ENCODE measurements at places on chromosomes 13 and 19.
A peak's percentile ranks its signal among the peaks of the same experiment; 100 is the strongest.

DNA sequence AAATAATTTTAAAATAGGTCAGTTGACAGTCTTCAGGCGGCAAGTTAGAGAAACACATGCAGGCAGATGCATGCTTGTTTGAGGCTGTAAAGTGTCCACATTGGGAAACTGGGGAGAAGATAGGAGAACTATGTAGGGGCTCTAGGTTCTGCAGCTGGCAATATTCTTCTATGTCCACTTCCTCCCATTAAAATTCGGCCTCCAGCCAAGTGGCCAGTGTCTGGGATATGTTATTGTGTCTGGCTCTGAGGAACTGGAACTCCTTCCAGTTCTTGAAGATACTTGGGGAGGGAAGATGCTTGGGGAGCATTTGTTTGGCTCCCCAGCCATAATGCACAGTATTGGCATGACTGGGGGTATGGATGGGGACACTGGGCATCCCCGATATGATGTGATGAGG lies 20.9 kb upstream of the KLF2 start:
- DNase-seq = no peak

- no peak for DNase-seq
Measured at GRCh38 chr13:31435536-31435935, 235.8 kb downstream of the B3GLCT start.

DNA sequence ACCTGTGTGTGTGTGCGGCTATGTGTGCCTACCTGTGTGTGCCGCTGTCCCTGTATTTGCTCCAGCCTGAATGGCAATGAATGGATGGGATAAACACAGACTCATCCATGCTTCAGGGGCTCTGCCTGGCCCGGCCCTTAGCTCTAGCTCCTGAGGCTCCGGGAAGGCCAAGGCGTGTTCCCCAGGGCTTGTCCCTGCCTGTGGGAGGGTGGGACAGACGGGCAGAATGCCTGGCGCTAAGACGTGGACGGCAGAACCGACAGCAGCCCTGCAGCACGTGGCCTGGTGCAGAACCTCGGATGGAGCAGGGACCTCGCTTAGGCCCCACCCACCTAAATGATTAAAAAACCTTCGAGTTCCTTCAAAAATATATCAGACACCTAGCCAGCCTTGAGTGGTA lies 57.8 kb upstream of the C13orf46 start:
- DNase-seq = no peak

DNA sequence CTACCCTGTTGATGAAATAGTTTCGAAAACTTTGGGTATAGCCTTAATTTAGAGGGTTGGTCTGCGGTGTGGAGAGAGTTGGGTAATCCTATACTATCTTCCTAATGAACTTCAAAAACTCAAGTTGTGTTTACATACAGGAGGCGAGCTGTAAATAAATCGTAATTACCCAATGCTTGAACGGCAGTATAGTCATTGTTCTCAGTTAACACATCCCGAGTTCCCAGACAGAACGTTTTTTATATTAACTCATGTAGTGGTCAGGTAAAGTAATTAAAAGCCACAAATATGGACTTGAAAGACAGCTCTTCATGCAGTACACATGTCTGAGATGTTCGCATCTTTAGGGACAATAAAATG lies 1.5 kb downstream of the PDS5B start:
- no peak for DNase-seq

GRCh38 chr19:19154768-19155494 lies 15.1 kb downstream of the MEF2B start:
- DNase-seq = no peak

GRCh38 chr19:28785971-28786370 lies 427.0 kb downstream of the UQCRFS1 start:
- no peak for DNase-seq

- no peak for DNase-seq
Measured at GRCh38 chr13:26968431-26969341, 202.9 kb downstream of the USP12 start.

DNA sequence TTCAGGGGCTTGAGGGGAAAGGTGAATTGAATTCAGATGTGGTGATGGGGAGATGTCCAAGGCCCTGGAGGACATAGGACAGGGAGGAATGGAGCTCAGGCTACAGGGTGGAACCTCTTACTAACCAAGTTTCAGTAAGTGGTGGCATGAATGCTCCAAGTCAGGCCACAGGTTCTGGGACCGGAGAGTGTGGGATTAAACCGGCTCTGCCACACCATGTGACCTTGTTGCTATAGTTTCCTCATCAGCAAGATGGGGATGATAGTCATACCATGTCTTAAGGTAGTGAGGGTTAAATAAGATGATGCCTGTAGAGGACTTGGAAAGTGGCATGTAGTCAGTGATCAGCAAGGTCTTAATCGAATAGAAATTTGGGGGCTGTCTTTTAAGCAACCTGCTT lies 16.3 kb downstream of the GPR183 start:
- DNase-seq = no peak

DNA sequence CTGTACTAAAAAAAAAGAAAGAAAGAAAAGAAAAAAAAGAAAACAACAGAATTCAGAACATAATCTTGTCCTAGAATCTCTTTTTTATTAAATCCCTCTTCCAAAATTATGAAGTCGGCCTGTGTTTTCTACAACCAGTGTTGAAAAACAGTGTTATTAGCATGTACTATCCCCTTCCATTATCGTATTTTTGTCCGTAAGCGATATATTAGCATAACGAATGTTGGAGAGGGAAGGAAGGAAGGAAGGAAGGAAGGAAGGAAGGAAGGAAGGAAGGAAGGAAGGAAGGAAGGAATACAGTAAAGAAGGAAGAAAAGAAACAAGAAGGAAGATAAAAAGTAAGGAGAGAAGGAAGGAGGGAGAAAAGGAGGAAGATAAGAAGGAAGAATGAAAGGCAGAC lies 393.0 kb upstream of the TSHZ3 start:
- no peak for DNase-seq

- DNase-seq = no peak
Measured at GRCh38 chr13:40517486-40518480, 148.7 kb downstream of the FOXO1 start.

GRCh38 chr13:42218576-42218975 lies 53.4 kb upstream of the AKAP11 start:
- no peak for DNase-seq

DNA sequence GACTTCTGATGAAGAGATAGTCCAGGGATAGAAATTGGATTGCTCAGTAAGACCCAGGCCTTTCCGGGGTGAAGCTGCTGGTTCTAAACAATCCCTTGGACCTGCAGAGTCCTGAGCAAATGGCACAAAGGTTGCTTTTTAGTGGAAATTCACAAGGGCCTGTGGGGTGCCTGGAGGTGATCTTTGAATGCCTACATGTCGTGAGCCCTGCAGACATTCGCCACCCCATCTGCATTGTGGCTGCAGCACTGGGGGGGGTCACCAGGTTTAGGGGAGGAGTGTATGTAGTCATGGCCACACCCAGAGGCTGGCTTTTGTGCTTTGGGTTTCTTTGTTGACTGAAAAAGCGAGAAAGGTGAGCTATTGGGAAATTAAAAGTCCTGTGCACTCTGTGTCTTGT lies 41.4 kb downstream of the SLC7A9 start:
- DNase-seq = no peak

GRCh38 chr13:34210341-34210740 lies 392.4 kb downstream of the RFC3 start:
- no peak for DNase-seq

GRCh38 chr13:69291292-69291906 lies 816.2 kb upstream of the ATXN8OS start:
- DNase-seq = no peak

GRCh38 chr13:97978651-97979050 lies 25.2 kb downstream of the IPO5 start:
- DNase-seq = no peak

DNA sequence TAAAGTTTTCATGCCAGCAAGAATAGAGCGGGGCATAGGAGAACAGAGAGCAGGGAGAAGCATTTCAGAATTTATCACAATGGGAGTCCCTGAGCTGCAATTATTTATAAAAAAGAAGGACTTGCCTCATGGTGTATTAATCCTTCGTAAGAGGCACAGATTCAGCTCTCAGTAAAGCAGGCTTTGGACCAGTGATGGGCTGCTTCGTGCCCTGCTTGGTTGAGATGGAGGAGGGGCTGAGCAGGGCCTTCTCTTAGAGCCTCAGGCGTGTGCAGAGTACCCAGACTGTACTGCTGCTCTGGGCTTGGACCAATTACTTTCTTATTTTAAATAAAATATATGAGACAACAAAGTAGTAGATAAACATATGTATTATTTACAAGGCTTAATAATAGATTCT lies 265.7 kb upstream of the SLC10A2 start:
- DNase-seq = no peak

- DNase-seq = no peak
Measured at GRCh38 chr13:110322126-110322827, 15.2 kb downstream of the COL4A2 start.

DNA sequence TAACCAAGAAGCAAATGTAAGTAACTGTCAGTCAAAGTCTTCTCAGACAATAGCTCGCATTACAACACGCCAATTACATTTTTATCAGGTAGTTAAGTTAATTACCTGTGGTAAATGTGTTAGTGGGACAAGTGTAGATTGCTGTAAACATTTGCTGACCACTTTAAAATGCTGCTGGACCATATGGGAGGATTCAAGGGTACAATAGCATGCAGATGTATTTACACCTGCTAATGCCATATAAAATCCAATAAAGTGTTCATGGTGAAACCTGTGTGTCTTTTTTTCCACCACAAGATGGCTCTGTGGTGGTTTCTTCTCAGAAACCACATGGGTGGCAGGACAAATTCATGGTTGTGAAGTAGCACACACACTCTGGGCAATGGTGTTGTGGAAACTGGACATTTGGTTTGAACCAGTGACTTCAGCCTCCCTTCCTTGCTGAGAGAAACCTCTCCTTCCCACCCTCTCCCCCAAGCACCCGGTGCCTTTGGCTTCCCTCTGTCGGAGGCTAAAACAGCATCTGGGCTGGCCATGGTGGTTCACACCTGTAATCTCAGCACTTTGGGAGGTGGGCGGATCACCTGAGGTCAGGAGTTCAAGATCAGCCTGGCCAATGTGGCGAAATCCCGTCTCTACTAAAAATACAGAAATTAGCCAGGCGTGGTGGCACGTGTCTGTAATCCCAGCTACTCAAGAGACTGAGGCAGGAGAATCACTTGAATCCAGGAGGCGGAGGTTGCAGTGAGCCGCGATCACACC lies 18.1 kb upstream of the GTF3A start:
- peak; percentile 10 for DNase-seq

GRCh38 chr13:46170687-46171086 lies 11.3 kb downstream of the LCP1 start:
- DNase-seq = no peak

GRCh38 chr13:112877066-112877465 lies 91.9 kb upstream of the MCF2L start:
- DNase-seq = no peak

DNA sequence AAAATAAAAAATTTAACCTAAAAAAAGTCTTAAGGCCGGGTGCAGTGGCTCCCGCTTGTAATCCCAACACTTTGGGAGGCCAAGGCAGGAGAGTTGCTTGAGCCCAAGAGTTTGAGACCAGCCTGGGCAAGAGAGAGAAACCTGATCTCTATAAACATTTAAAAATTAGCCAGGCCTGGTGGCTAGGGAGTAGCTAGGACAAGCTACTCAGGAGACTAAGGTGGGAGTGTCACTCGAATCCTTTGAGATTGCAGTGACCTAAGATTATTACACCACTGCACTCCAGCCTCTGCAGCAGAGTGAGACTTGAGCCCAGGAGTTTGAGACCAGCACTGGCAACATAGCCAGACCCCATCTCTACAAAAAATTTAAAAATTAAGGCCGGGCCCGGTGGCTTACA lies 1.1 kb downstream of the CCDC97 start:
- DNase-seq = no peak

DNA sequence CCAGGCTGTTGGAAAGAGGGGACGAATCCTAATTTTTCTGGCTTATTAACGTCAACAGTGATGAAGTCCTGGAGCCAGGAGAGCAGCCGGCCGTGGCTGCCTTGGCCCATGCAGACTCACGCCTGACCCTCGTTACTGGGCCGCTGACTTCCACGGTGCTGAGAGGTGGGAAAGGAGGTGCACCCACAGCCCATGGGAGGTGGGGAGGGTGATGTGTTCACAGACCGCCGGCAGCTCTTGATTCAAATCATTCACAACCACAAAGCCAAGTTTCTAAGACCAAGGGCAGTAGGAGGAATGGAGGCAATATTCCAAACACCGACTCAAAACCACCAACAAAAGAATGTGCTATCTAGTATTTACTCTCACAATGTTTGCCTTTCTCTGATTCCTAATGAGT lies 24.3 kb downstream of the COL4A2 start:
- DNase-seq = no peak

DNA sequence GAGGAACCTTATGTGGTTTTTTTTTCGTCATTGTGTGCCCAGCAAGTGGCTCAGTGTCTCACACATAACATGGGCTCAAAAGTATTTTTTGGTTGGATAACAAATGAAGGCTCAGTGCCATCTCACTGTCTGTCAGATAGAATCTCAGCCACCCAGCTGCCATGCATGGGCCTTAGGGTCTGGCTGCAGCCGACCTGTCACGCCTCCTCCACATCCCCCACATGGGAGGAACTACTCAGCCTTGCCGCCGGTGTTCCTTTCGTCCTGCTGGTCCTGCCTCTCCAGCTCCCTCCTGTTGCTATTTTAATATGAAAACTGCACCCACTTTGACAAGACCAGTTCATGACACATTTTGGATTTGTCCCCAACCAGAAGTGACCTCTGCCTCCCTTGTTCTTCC lies 121.2 kb downstream of the SHISA2 start:
- DNase-seq = no peak

DNA sequence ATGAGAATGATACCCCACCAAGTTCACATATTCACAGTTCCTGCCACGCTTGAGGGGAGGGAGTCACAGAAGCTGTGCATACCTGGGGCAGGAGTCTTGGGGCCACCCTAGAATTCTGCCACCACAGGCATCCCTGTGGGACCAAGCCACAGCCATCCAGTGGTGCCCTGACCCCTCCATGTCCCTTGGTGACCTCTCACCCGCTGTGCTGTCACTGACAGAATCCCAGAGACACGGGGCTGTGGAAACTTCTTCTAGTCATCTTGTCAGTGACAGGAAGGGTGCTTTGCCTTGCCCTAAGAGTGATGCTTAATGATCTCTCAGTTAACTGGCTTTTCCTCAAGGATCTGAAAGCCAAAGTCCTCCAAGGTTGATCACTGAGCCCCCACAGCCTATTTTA lies 58.4 kb upstream of the UQCRFS1 start:
- DNase-seq = no peak

GRCh38 chr13:28679628-28680027 lies 20.7 kb downstream of the POMP start:
- DNase-seq = peak; percentile 10

- DNase-seq = no peak
Measured at GRCh38 chr19:17202713-17203112, 12.4 kb upstream of the USE1 start.

DNA sequence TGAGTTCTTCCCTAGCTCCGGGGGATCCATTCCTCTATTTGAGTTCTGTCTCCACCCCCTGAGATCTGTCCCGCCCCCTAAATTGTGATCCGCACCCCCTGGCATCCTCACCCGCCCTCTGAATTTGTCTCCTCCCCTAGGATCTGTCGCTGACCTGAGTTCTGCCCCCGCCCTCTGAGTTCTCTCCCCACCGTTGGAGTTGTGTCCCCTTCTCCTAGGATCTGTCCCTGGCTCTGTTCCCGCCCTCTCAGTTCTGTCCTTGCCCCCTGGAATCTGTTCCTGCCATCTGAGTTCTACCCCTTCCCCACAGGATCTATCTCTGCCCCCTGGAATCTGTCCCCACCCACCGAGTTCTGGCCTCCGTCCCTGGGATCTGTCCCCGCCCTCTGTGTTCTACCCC lies 1.0 kb upstream of the SLC17A7 start:
- no peak for DNase-seq

GRCh38 chr19:18029617-18030338 lies 21.8 kb downstream of the ARRDC2 start:
- DNase-seq = no peak

- no peak for DNase-seq
Measured at GRCh38 chr19:57002710-57003109, 117.1 kb upstream of the USP29 start.
